A549 treated with Mapracorat at 1 μM for 4 hours (cell line): ENCODE measurements at places on chromosomes 4 and X. TPM values are rescaled to one million over a fixed set of nuclear protein-coding genes. Genes with fewer than 3 reads are reported as not detected.

The GABRG1 gene
- not detected in 5 replicates for total RNA-seq

The SPON2 gene
- total RNA-seq, result 0.41 to 0.60 TPM (median 0.53 TPM) in 5 replicates

The CXCL6 gene
- not detected in 5 replicates for total RNA-seq

The TKTL1 gene
- total RNA-seq, result 0.10 to 0.34 TPM in 2 of 5 replicates, not detected in the others

The CT83 gene
- total RNA-seq, result not detected in 5 replicates

The SLC30A9 gene
- 21.0 to 31.0 TPM (median 27.0 TPM) in 5 replicates for total RNA-seq

The GUCY1B1 gene
- total RNA-seq, result 0.07 to 0.36 TPM (median 0.21 TPM) in 5 replicates

The ZIC3 gene
- not detected in 5 replicates for total RNA-seq

The PCDH19 gene
- total RNA-seq, result 0.01 to 0.04 TPM (median 0.02 TPM) in 3 of 5 replicates, not detected in the others

The CCNA2 gene
- 38.3 to 47.7 TPM (median 44.3 TPM) in 5 replicates for total RNA-seq

The SSX2 gene
- not detected in 5 replicates for total RNA-seq

The KIT gene
- total RNA-seq, result not detected in 5 replicates

The ZNF280C gene
- total RNA-seq, result 2.4 to 2.9 TPM (median 2.6 TPM) in 5 replicates

The RENBP gene
- total RNA-seq, result 0.19 TPM in 2 of 5 replicates, not detected in the others

The ZAR1 gene
- 0.12 to 0.14 TPM (median 0.12 TPM) in 3 of 5 replicates, not detected in the others for total RNA-seq

The S100P gene
- 54.2 to 116 TPM (median 104 TPM) in 5 replicates for total RNA-seq

The PPARGC1A gene
- total RNA-seq, result 0.02 to 0.10 TPM (median 0.04 TPM) in 4 of 5 replicates, not detected in the other

The MAGEA1 gene
- 0.09 to 0.13 TPM (median 0.12 TPM) in 4 of 5 replicates, not detected in the other for total RNA-seq

The TMPRSS11A gene
- total RNA-seq, result not detected in 5 replicates

The ARL9 gene
- not detected in 5 replicates for total RNA-seq

The PPP4R3C gene
- total RNA-seq, result not detected in 5 replicates

The HTR2C gene
- total RNA-seq, result not detected in 5 replicates

The GPR119 gene
- not detected in 5 replicates for total RNA-seq

The PCGF3 gene
- 16.1 to 22.4 TPM (median 19.1 TPM) in 5 replicates for total RNA-seq

The SPOCK3 gene
- total RNA-seq, result 0.11 to 0.15 TPM (median 0.13 TPM) in 5 replicates

The ZNF711 gene
- total RNA-seq, result 0.69 to 0.84 TPM (median 0.71 TPM) in 5 replicates

The BTK gene
- 0.07 to 0.36 TPM (median 0.24 TPM) in 5 replicates for total RNA-seq

The SPANXB1 gene
- total RNA-seq, result 1.3 to 3.9 TPM (median 2.5 TPM) in 5 replicates

The CTSO gene
- 0.76 to 1.1 TPM (median 1.0 TPM) in 5 replicates for total RNA-seq

The PAGE1 gene
- total RNA-seq, result not detected in 5 replicates

The SNCA gene
- total RNA-seq, result 0.13 to 0.48 TPM (median 0.23 TPM) in 3 of 5 replicates, not detected in the others

The SLC9A6 gene
- total RNA-seq, result 7.1 to 8.9 TPM (median 8.0 TPM) in 5 replicates

The DNAAF6 gene
- total RNA-seq, result not detected in 5 replicates

The RBM46 gene
- not detected in 5 replicates for total RNA-seq

The RAB33A gene
- total RNA-seq, result 0.13 to 0.32 TPM (median 0.27 TPM) in 5 replicates

The RAB9B gene
- total RNA-seq, result 0.04 TPM in 1 of 5 replicates, not detected in the others

The CWH43 gene
- not detected in 5 replicates for total RNA-seq

The ZDHHC15 gene
- not detected in 5 replicates for total RNA-seq

The SMIM31 gene
- 0.06 to 0.15 TPM in 2 of 5 replicates, not detected in the others for total RNA-seq

The MSN gene
- 234 to 311 TPM (median 285 TPM) in 5 replicates for total RNA-seq

The SPATA4 gene
- total RNA-seq, result 0.12 to 0.31 TPM (median 0.27 TPM) in 5 replicates

The PRKX gene
- 20.3 to 27.7 TPM (median 26.0 TPM) in 5 replicates for total RNA-seq

The AWAT2 gene
- not detected in 5 replicates for total RNA-seq

The CT45A10 gene
- 0.22 TPM in 2 of 5 replicates, not detected in the others for total RNA-seq

The PRR32 gene
- total RNA-seq, result not detected in 5 replicates

The C4orf54 gene
- total RNA-seq, result not detected in 5 replicates

The GPR50 gene
- 0.10 to 0.25 TPM (median 0.21 TPM) in 5 replicates for total RNA-seq

The TMSB15C gene
- 0.07 to 0.33 TPM (median 0.23 TPM) in 4 of 5 replicates, not detected in the other for total RNA-seq

The LCORL gene
- total RNA-seq, result 3.1 to 5.4 TPM (median 5.1 TPM) in 5 replicates

The MAGEA8 gene
- not detected in 5 replicates for total RNA-seq

The NDST4 gene
- not detected in 5 replicates for total RNA-seq

The RHOXF2B gene
- not detected in 5 replicates for total RNA-seq

The RAB41 gene
- not detected in 5 replicates for total RNA-seq

The FGFR3 gene
- 1.1 to 2.4 TPM (median 2.1 TPM) in 5 replicates for total RNA-seq

The XAGE5 gene
- total RNA-seq, result not detected in 5 replicates

The LGI2 gene
- total RNA-seq, result 0.08 to 0.41 TPM (median 0.11 TPM) in 5 replicates

The SOWAHD gene
- total RNA-seq, result 0.15 to 0.19 TPM in 2 of 5 replicates, not detected in the others

The CXCL11 gene
- total RNA-seq, result 0.13 to 0.19 TPM in 2 of 5 replicates, not detected in the others

The NXF2 gene
- not detected in 5 replicates for total RNA-seq
